GDM1 (cell line): ENCODE measurements at places on chromosomes 3 and 15.

GRCh38 chr15:78032671-78033070 is 44.8 kb downstream of the TBC1D2B start:
- no peak for DNase-seq

DNA sequence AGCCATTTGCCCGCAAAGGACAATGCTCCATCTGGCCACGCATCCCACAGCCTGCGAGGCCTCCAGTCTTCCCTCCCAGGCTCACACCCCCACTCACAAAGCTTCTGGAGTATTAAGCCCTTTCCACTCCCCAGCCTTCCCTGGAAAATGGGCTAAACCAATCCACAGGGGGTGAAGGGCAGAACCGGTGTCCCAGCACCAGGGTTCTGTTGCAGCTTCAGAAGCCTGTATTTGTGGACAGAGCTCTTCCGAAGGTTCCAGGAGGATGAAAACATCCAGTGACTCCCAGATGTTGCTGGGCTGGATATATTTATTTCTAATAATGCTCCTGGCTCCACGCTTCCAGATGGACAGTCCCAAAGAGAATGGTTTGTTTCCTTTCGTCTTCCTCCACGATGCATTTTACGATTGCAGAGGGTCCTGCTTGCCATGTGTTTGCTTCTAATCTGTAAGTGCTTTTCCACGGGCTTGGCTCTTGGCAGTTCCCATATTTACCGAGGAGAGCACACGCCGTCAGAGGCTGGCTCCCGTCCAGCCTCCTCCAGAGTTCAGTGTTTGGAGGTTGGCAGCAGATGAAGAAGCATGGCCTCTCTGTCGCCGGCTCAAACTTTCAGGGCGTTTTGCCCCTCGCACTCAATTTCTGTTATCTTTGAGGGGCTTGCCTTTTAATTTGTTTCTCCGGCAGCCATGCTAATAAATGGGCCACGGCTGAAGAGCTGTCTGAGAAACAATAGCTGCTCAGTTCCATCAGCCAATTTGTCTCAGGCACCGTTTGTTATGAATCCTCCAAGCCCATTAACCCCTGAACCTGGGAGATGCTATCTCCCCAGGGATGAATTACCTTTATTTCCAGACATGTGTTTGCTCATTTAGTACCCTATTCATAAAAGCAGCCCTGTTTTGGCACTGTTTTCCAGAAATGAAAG is 367.9 kb upstream of the PROK2 start:
- DNase-seq, result no peak

GRCh38 chr15:83904107-83905040 is 250.5 kb downstream of the ADAMTSL3 start:
- no peak for DNase-seq

- no peak for DNase-seq
Observed at GRCh38 chr3:195794708-195795107, 17.0 kb downstream of the MUC4 start.

DNA sequence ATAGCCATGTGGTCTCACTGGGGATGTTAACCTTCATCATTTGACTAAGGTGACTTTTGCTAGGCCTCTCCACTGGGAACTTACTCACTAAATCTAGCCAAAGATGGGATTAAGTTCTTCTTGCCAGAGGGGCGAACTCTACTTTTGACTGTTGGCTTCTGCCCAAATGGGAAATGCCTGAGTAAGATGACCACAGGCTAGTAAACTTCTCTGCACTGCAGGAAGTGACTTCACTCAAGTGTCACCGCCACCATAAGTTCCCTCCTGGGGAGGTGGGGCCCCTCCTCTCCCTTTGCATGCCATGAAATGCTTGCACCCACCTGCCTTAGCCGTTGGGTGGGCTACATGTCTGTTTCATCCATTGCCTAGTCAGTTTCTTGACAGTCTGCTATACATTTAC is 388.3 kb downstream of the FEZF2 start:
- DNase-seq, result no peak

DNA sequence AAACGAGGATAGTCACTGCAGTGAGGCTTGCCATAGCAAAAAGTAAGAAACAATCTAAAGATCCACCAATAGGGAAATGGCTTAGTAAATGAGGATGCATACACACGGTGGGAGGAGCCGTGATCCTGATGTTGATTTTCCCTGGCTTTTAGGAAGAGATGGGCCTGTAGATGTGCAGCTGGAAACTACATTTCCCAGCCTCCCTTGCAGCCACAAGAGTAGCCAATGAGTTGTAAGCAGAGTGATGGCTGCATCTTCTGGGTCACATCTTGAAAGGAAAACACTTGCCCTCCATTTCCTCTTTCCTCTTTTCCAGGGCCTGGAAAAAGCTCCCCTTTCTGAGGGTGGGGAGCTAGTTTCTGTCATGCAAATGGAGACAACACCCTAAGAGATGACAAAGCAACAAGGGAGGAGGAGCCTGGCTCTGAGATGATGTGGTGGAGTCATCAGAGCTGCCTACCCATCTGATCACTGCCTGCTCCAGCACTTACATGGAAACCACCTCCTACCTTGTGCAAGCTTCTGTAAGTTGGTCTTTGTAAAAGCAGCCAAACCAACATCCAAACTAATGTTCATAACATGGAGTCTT is 139.1 kb downstream of the TLE3 start:
- DNase-seq, result no peak

DNA sequence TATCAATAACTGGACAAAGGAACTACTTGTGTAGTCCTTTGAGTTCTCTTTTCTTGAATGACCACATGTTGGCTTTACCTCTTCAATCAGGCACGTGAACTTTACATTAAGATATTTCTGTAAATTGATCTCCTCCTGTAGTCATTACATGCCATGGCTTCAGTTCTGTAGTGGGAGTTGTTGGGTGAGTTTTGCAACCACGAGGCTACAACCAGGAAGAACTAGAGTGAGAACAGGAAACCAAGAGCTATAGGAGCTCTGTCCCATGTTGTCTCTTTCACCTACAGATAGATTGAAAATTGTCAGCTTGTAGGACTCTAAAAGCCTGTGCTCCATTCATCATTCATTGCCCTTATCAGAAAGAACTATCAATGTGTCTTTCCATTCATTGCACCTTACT is 2.0 kb downstream of the RSRC1 start:
- no peak for DNase-seq

- DNase-seq, result no peak
Observed at GRCh38 chr3:4907643-4908432, 71.4 kb upstream of the BHLHE40 start.

DNA sequence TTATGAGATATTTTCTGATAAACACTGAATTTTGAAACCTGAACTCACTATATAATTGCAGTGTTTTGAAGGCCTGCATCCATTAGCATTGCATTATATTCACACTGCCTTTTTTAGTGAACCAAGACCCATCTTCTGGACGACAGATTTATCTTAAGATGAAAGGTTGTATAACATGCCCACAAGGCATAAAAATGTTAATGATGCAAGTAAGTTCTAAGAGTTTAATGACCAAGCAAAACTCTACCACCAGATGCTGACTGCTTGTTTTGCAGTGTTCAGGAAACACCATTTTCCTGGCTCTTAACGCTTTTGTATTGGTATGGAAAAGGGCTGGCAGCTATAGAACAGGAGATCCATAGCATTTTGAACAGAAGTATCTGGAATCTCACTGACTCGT is 46.1 kb downstream of the USP50 start:
- no peak for DNase-seq

- DNase-seq, result no peak
Observed at GRCh38 chr15:82066455-82066854, 20.6 kb upstream of the MEX3B start.

DNA sequence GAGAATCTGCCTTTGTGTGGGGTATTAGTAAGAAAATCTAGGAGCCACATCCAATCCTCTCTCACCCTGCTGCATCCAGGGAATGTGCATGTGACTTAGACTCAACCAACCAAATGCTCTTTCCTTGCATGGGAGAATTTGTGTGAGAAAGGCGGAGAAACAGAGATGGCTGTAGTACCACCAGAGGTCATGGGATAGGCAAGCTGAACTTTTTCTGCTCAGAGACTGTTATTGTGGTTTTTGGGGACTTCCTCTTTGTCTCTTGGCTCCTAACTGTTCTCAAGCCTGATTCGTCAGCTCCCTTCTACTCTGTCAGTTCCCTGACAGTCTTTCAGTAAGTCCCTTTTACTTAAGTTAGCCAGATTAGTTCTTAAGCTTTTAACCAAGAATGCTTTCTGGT is 2.6 kb upstream of the ZSCAN2 start:
- peak; percentile 88 for DNase-seq

DNA sequence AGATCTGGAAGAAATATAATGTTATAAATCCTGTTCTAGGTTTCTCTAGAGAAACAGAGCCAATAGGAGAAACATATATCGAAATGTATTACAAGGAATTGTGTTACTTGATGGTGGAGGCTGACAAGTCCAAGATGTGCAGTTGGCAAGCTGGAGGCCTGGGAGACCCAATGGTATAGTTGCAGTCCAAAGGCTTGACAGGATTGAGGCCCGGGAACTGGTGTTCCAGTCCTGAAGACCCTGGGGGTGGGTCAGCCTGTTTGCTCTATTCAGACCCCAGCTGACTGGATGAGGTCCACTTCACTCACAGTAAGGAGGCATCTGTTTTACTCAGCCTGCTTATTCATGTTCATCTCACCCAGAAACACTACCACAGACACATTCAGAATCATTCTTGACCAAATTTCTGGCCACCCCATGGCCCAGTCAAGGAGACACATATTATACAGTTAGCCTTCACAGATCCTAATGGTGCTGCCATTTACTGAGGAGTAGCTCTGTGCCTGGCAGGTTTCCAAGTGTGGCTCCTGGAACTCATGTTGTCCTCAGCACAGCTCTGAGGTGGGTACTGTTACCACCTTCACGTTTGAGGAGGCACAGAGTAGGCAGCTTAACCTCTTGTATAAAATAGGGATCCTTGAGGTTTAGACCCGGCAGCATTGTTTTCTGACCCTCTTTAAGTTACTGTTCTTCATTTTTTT is 3.7 kb downstream of the TRAK1 start:
- DNase-seq, result no peak

- DNase-seq, result no peak
Observed at GRCh38 chr3:117887031-117887430, 1147.6 kb downstream of the IGSF11 start.

DNA sequence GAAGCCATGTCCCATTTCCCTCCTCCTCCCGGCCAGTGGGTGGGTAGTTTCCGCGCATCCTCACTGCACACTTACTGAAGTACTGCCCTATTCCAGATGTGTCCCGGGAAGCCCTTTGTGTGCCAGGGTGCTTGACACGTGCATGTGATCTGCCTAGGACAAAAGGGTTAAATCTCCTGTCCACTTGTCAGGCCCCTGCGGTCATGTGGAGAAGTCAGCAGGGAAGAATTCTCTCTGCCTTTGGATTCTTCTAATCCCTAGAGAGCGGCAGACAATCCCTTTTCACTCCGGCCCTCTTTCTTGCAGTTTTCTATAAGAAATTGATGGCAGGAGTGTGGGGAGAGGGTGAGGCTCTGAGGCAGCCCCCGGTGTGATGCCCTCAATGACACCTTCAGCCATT is 19.8 kb downstream of the ST8SIA2 start:
- no peak for DNase-seq

DNA sequence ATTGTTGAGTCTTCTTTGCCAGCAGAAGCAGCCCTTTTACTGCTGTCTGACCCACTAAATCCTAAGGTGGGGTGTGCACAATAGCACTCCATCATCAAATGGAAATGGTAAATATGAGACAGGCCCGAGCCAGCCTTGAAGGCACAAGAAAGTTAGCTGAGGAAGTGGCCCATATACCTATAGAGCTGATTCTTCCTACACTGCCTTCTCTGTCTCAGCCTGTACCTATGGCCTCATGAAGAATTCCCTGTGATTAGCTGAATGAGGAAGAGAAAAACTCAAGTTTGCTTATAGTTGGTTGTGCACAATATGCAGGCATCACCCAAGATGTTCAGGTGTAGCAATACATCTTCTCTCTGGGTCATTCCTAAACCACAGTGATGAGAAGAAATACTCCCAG is 31.7 kb upstream of the XCR1 start:
- no peak for DNase-seq

DNA sequence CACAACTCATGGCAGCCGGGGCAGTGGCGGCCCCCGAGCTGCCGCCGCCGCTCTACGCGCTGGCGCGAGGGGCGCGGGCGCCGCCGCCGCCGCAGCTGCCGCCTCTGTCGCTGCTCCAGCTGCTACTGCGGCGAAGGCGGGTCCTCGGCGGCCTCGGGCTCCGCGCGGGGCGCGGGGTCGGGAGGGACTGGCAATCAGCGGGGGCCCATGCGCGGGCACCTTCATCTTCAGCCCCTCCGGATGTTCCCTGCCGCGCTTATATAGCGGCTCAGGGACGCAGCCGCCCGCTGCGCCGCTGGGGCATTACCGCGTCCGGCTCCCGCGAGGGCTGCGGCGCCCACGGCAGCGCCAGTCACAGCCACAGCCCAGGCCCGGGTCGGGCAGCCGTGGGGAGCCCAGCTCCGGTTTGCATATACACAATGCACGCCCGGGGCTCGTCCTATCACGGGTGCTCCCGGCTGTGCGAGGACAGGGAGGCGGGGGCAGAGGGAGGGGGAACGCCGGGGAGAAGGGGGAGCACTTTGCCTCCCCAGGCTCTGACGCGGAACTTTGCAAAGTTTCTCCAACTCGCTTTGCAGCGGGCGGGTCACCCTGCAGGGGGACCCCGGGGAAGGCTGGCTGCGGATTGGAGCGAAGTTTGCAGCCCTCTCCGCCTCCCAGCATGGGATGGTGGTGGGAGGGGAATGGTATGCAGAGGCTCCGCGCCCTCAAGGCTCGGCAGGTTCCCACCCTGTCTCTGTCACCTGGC is at the start of gene VGLL3:
VGLL3 (minus strand) TSS at position 416 of the 748 bp plus-strand sequence; CDS start at position 10, 406 bp downstream.
- DNase-seq, result no peak

GRCh38 chr3:60427109-60427508 is 824.1 kb downstream of the FHIT start:
- DNase-seq, result no peak

DNA sequence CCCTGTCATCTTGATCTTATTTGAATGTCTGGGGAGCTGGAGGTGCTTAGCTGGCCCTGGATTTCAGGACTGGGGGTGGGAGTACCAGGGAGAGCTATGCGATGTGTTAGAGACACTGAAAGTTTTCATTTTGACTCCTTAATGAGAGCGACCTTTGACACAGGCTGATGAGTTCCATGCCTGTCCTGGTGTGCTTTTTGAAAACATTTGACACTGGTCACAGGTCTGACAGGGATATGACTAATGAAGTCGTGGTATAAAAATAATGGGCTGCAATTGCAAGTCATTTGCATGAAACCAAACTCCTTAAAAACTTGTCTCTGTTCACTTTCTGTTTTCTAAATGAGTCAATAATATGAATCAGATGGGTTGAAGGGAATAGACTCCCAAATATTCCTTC is 81.9 kb downstream of the MECOM start:
- no peak for DNase-seq

DNA sequence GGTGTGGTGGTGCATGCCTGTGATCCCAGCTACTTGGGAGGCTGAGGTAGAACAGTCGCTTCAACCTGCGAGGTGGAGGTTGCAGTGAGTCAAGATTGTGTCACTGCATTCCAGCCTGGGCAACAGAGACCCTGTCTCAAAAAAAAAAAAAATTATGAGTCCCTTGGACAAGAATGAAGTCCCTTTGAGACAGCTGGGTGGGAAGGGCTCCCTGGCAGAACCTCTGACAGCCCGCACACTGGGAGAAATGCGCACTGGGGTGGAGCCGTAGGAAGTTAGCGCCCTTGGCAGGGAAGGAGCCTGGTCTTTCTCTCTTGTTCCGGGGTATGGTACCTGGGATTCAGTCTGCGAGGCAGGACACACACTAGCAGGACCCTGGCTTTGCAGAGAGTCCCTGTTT is 51.4 kb downstream of the SLC30A4 start:
- no peak for DNase-seq

- no peak for DNase-seq
Observed at GRCh38 chr3:166637984-166638530, 742.0 kb downstream of the ZBBX start.
